ENCODE measurements at places on chromosomes 6 and 20.

DNA sequence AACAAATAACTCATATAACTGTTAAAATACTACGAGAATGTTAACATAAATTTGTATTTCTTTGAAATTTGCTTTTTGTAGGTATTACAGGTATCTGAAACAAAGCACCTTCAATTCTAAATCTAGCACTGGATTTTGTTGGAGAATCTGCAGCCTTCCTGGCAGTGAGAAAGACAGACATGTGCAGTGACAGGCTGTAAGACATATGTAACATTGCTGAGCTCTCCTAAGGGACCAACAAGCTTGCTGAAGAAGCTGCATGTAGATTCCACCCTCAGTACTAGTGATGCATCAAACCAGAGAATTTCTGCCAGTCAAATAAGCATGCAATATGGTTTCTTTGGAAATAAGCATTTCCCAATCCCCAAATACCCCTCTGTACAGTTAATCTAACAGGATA lies 20.5 kb upstream of the KIAA1586 start:
- DNase-seq = no peak

DNA sequence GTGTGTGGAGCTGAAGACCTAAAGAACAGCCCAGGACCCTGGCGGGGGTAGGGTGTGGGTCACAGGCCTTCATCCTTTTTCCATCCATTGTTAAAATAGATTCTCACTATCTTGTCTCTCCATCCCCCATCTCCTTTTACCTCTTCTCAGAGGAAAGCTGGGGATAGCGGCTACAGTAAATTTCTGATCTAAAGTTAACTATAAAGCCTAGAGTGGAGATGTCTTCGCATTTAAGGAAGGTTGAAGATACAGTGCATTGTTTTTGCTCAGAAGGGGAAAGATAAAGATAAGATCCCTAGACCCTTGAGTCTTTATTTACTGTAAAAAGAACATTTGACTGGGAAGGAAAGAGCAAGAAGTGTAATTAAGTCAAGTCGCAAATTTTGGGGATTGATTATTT lies 8.6 kb downstream of the FOXA2 start:
- DNase-seq = no peak

DNA sequence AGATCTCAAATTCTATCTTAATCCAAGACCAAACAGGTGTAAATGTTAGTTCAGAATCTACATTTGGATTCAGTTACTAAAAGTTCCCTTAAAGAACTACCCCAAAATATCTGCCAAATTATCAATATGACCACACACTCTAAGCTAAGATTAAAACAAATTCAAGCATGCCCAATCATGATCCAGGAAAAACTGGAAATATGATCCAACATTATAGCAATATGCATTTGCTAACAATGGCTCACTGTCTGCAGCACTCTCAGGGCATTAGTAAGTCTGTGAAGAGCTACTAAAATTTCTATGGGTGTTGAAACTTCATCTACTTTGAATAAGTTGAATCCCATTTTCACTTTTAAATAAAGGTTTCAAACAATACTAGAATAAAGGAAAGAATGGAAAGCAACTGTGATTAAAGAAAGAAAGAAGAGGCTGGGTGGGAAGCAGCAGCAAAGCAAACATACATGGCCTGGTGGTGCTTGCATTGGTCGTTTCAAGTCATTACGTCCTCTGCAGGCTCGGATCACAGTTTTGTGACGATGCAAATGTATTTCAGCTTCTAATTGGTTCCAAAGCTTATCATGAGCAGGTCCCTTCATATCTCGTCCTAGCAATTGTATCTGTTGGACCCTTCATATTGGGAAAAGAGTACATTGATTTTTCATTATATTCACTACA lies 29.2 kb downstream of the GOPC start:
- no peak for DNase-seq

DNA sequence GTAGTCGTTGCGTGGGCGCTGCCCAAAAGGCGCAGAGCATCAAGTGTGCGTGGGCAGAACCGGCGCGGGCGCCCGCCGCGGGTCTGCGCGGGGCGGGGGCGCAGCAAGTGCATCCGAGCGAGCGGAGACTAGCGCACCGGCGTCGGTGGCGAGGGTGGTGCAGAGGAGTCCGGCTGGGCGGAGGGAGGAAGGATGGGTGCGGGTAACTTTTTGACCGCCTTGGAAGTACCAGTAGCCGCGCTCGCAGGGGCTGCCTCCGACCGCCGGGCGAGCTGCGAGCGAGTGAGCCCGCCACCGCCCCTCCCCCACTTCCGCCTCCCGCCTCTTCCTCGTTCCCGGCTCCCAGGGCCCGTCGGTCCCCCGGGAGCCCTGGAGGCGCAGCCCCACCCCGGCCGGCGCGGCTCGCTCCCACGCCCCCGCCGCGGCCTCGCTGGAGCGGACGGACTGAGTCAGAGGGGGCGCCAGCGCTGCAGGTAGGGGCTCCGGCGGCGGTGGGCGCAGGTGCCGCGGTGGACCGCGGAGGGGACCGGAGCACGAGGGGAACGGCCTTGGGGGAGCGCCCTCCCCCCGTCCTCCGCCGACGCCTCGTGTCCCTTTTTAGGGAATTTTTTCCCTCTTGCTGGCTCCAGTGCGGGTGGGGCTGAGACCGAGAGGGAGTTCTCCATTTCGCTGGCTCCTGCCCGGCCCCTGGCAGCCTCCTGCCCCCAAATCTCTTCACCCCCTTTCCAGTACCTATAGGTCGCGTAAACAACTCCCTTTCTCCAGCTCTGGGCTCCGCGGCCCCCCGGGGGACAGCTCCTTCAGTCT lies 1.6 kb upstream of the DBNDD2 start:
- DNase-seq = peak; percentile 36

DNA sequence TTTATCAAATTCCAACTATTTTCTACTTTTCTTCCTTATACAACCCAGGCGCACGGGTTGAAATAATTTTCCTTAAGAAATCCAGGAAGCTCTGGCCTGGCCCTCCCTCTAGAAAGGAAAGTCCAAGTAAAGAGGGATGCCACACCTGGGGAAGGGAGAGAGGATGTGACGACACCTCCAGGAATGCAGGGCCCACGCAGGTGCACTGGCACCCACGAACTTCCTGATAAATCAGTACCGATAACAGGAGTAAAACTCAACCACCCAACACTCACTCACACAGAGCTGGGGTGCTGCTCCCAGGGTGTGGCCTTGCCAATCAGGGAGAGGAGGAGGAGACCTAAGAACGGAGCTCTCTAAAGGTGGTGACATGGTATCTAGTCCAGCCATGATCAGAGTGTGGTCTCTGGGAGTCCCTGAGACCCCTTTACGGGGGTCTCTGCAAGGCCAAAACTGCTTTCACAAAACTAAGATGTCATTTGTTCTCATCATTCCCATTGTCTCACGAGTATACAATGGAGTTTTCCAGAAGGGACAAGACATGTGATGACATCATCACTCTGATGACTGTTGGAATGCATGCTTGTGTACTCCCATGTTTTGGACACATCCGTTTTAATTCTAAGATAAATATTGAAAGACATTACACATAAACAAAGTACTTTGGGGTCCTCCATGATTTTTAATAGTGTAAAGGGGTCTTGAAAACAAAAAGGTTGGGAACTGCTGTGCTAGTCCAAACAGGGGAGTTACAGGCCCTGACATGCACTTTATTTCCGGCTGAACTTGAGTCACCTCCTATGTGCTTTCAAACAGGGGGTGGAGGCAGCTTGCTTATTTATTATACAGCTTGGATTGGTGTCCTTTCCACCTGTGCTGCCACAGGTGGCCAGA lies 2.2 kb upstream of the PARD6B start:
- no peak for DNase-seq

DNA sequence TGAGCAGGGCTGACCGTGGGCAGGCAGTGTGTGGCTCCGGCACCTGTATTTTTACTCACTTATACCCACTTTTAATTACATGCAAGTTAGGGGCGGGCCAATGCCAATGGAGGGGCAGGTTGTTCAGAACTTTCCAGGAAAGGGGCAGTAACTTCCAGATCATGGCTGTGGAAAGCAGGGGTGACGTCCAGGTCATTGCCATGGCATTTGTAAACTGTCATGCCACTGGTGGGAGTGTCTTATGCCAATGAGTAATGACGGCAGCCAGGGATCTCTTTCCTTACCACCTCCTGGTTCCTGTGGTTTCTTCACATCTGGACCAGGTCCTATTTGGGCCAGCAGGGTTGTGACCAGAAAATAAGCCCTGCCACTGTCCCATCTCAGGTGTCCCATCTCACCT lies 258.7 kb downstream of the THBS2 start:
- DNase-seq = no peak

All from activated CD4-positive, alpha-beta T cell treated with anti-CD3 and anti-CD28 coated beads, Interleukin-2, amount 10 ng/mL, durations not matched to agents 7 days and 5 days (primary cell).